ENCODE measurements at places on chromosomes 6 and 20.

DNA sequence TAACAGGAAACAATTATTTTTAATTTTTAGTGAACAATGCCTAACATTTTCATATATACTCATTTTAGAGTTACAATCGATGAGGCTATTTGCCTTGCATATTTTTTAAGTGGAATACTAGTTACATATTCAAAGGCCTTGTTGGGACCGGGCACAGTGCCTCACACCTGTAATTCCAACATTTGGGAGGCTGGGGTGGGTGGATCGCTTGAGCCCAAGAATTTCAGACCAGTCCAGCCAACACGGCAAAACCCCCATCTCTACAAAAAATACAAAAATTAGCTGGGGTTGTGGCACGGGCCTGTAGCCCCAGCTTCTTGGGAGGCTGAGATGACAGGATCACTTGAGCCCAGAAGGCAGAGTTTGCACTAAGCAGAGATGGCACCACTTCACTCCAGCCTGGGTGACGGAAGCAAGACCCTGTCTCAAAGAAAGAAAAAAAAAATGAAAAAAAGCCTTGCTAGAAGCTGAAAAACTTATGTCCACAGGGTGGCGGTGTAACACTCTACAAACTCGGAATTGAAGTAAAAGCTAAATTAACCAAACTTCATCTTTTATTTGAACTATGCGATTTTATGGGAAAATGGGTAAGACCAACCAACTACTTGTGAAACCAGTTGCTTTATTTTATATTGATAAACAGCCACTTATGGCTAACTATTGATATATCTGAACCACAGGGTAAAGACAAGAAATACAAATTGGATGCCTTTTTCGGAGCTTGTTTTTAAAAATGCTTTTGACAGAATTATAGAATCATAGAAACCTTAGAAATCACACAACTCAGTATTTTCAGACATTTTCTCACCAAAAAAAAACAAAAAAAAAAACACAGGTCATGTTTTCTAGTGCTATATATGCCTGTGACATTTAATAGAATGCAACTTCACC is 24.1 kb upstream of the ROS1 start:
- DNase-seq = no peak

- DNase-seq = no peak
Observed at GRCh38 chr20:14832630-14833029, 495.2 kb upstream of the FLRT3 start.

DNA sequence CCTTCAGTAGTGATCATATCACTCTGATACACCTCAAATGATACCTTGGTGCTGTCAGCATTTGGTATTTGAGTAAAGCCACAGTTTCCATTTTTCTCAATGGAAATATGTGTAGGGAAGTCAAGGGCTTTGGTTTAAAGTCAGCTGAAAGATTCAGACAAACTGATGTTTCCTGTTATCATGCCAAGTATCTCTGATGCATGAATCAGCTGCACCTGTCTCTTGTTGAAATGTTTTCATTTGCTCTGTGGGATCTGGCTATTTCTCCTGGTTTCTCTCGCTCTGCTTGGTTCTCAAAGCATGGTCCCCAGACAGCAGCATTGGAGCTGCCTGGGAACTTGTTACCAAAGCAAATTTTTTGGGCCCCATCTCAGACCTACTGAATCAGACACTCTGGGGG is 23.5 kb downstream of the ZFP64 start:
- no peak for DNase-seq

DNA sequence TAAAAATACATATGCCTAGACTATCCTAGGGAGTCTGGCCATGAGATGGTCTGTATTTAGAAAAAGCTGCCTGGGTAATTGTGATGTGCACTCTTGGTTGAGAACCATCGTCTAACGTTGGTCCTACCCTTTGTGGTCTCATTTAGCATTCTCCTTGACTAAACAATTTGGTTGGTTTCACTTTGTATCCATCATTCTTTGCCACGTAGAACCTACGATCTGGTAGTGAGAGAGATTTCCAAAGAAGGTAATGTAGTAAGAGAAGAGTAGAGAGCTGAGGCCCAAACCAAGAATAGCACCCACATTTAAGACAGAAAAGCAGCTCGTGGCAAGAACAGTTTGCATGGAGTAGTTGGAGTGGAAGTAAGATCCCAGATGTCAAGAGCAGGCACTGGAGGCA is 219.8 kb downstream of the TMEM200A start:
- DNase-seq = no peak

- DNase-seq = no peak
Observed at GRCh38 chr6:43947860-43948259, 177.8 kb downstream of the VEGFA start.

DNA sequence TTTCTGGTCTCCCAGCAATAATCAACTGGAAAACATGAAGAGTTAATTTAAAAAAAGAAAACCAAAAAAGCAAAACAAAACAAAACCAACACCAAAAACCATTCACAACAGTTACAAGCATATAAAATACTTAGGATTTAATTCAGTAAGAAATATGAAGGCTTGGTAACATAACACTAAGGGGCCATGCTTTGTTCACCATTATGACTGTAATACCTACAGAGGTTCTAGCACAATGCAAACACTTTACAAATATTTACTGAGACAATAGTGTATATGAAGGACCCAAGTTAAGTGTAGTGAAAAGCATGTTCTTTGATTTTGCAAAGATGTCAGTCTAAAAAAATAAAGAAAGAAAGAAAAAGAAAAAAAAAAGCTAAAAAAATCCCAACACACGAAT is 109.8 kb upstream of the EMILIN3 start:
- DNase-seq = no peak

DNA sequence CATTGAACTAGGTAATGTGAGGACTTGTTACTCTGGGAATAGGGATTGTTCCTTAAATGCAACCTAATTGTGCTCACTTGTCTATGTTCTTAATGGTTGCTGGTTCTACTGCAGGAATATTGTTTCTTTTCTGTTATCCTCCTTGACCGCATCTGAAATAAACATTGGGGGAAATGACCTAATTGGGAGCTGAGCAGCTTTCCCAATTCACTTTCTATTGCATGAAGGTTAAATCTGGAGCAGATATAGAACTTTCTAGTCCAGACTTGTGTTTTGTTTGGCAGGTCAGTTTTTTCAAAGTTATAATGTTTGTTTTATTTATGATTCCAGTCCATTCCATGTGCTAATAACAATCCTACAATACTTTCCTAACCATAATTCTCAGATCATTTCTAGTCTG is 981.0 kb upstream of the CITED2 start:
- no peak for DNase-seq

- no peak for DNase-seq
Observed at GRCh38 chr6:15946701-15947385, 182.0 kb upstream of the MYLIP start.

DNA sequence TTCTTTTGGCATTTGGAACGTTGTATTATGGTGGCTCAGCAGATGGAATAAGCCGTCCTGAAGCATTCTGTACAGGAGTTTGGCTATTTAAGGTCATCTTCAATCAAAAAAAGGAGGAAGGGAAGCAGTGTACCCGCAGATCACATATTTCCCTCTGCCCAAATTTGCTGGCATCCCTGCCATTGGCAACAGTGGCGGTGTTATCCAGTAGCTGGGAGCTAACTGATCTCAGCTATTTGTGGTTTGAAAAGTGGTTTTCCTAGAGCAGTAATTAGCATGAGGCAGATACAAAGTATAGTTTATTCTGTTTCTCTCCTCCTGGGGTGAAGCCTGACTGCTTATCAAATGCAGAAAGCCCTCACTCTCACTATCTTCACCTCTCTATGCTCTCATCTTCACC is 576.8 kb downstream of the QKI start:
- DNase-seq = no peak

DNA sequence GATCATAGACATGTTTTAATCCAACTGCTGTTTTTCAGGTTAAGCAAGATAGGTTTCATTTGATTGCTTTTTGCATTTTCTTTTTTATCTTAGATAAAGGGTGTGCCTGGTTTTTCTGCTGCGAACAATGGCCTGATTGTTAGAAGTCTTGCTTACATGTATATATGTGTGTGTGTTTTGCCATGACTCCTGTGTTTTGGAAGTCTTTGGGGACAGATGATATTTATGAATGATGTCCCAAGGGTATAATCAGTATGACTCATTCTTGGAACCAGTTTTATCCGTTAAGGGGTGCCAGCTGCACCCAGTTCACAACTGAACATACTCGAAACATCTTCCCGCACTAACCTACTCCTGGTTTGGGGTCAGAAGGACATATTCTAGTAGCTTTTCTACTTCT is 230.1 kb upstream of the SUPT3H start:
- no peak for DNase-seq

DNA sequence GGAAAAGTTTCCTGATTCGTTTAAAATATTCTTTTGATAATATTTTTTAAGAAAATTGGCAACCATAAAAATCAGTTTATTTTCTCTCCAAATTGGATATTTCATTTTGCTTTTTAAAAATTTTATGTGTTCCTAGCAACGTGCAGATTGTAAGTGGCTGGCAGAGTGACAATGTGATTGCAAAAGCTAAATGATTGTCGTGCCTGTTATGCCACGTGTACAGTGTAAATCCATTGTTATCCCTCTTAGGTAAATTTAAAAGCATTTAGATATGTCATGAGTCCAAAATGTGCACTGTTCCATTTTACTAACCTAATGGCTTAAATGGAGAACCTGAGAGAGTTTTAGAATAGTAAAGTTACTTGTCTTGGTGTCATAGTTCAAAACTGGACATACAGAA is 94.4 kb upstream of the ADGRF4 start:
- DNase-seq = no peak
